DMS53 (cell line): ENCODE measurements at places on chromosomes 3 and 15.
A peak's percentile ranks its signal among the peaks of the same experiment; 100 is the strongest.

DNA sequence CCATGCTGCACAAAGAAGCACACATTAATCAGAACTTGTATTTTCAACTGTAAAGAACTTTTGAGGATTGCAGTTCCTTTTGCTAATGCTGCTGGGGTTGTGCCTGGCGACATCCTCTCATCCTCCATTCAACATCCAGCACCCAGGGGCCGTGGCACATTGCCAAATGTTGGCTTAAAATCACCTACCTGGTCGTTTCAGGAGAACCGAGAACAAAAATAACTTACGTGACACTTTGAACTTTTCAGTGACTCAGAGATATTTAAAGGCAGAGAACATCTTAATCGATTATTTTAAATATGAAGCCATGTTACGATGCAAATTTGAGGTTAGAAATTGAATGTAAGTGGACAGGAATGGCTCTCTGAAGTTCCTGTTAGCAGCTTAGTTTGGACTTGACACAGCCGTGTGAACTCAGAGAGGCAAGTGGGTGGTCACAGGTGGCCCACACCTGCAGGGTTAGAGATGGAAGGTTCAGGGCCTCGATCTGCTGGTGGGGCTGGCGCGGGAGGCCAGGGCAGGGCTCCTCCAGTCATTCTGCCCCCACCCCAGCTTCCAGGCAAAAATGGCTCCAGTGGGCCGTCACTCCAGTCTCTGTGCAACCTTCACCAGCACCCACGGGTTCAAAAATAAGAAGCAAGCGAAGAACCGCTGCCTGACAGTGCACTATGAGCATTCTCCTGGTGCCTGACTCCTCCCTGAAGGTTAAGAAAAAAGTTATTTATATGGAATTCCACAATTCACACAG lies 12.2 kb downstream of the LRRK1 start:
- no peak for DNase-seq

DNA sequence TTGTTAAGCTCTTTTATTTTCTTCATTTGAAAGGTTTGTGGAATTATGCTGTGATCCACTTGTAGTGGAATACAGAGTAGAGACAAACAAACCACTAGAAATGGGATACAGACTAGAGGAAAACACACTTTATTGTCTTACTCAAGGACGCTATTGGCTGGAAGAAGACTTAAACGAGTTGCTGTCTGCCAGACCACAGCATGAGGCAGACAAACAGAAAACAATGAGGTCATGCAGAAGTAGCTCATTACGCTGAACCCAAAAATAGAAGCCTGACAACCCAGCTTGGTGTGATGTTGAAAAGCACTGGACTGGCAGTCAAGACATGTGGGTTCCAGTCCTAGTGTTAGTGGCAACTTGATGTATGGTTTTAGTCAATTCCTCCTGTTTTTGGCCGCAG lies 62.4 kb upstream of the P3H2 start:
- peak; percentile 72 for DNase-seq

GRCh38 chr15:71333136-71333700 lies 217.9 kb downstream of the THSD4 start:
- DNase-seq: no peak

DNA sequence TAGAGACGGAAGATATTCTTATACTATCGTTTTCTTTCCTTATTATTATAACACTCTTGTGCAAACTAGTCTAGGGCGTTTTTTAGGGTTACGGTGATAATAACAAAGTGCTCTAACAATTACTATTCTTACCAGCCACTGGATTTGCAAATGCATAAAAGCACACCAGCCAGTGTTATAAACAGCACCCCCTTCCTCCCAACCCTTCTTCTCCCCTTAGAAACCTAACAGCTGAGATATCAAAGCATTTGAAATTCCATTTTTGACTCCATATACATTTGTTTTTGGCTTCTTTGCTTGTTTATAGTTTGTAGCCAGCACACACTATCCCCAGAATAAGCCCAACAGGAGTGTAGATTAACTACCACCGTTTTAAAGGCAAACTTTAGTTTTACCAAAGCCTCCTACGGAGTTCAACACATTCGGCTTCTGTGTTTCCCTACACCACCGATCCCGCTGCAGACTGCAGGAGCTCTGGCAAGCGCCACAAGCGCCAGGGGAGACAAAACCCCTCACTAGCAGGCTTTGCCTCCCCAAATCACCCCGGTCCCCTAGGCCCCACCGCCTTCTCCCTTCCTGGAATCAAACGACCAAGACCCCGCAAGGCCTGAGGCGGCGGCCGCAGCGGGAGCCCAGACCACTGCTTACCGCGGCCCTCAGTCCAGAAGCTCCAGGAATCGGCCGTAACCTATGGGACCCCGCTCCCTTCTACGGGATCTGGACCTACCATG lies 461 bp downstream of the COPB2 start:
- DNase-seq: peak; percentile 52

GRCh38 chr3:71709908-71710511 lies 15.2 kb downstream of the EIF4E3 start:
- peak; percentile 53 for DNase-seq

DNA sequence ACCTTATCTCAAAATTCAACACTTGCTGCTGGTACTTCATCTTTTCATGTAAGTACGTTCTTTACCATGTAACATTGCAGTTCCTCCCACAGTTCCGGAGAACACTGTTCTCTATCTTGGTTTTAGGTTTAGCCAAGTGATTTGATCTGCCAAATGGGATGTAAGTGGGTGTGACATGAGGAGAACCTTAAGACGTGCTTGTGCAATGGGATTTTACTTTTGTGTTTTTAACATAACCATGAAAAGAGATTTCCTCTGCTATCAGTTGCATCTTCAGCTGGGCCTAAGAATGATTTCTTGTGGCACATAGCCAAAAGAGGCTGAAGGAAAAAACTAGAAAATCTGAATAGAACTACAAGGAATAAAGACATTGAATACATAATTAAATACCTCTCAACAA lies 894.5 kb upstream of the ALCAM start:
- no peak for DNase-seq

- DNase-seq: peak; percentile 52
These were observed 427.5 kb downstream of the VGLL3 start for GRCh38 chr3:86563400-86563970.

- DNase-seq: peak; percentile 11
These were observed 16.2 kb upstream of the CHD2 start for GRCh38 chr15:92883876-92884435.
